ENCODE measurements at places on chromosomes 3 and 15.

GRCh38 chr15:29063646-29064045 is 177.9 kb downstream of the APBA2 start:
- no peak for DNase-seq

- no peak for DNase-seq
These were observed 413.9 kb upstream of the MDFIC2 start for GRCh38 chr3:70726096-70726938.

GRCh38 chr3:100436951-100437350 is 35.6 kb downstream of the LNP1 start:
- DNase-seq = no peak

- DNase-seq = no peak
These were observed 10.8 kb downstream of the GATA2 start for GRCh38 chr3:128482175-128482574.

GRCh38 chr3:122094125-122094524 is 39.0 kb downstream of the CD86 start:
- no peak for DNase-seq

GRCh38 chr15:43184407-43185124 is 637 bp upstream of the CCNDBP1 start:
- DNase-seq = no peak

- DNase-seq = no peak
These were observed 11.0 kb downstream of the PARP16 start for GRCh38 chr15:65275728-65276126.

All from BJ (cell line).